ENCODE measurements at places on chromosomes 3 and 15. TPM values are rescaled to one million over a fixed set of nuclear protein-coding genes. Genes with fewer than 3 reads are reported as not detected.

- no peak for DNase-seq
Measured at GRCh38 chr3:21297304-21297703, 453.7 kb downstream of the ZNF385D start.

- DNase-seq, result no peak
Measured at GRCh38 chr3:21722301-21722700, 28.7 kb downstream of the ZNF385D start.

DNA sequence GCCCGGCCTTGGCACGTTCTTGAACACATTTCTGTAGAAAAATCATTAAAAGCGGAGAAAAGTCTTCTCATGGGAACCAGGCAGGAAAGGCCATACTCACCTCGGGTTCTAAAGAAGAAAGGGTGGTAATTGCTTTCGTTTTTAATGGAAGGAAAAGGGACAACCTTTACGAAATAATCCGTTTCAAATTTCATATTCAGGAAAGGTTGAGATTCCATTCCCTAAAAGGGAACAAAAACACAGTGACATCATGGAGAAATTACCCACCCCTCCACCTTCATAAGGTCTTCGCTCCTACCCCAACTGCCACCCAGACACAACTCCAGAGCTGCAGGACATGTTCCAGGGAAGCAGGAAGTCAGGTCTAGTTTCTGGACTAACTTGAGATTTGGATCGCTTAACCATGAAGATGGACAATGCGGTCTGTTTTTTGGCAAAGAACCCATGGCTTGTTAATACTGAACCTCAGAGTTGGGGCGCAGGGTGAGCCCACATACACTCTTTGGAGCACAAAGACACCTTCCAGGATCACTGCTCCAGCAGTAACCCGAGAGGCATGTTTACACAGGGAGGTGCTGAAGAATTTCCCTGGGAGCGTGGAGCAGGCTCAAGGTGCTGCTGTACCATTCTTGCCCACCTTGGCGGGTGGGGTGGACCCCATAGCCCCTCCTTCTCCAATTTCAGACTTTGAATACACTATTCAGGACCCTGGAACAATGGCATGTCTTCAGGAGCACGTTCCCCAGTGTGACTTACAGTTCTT is 49.2 kb downstream of the SPATA12 start:
- no peak for DNase-seq

GRCh38 chr15:64751464-64751863 is 23.9 kb downstream of the RBPMS2 start:
- DNase-seq, result no peak

GOLGA8O gene
- 0.45 TPM for total RNA-seq

TLR9 gene
- not detected for total RNA-seq

Measured in myocyte (in vitro differentiated cells).